ENCODE measurements at places on chromosomes 1 and 21.
A peak's percentile ranks its signal among the peaks of the same experiment; 100 is the strongest.

DNA sequence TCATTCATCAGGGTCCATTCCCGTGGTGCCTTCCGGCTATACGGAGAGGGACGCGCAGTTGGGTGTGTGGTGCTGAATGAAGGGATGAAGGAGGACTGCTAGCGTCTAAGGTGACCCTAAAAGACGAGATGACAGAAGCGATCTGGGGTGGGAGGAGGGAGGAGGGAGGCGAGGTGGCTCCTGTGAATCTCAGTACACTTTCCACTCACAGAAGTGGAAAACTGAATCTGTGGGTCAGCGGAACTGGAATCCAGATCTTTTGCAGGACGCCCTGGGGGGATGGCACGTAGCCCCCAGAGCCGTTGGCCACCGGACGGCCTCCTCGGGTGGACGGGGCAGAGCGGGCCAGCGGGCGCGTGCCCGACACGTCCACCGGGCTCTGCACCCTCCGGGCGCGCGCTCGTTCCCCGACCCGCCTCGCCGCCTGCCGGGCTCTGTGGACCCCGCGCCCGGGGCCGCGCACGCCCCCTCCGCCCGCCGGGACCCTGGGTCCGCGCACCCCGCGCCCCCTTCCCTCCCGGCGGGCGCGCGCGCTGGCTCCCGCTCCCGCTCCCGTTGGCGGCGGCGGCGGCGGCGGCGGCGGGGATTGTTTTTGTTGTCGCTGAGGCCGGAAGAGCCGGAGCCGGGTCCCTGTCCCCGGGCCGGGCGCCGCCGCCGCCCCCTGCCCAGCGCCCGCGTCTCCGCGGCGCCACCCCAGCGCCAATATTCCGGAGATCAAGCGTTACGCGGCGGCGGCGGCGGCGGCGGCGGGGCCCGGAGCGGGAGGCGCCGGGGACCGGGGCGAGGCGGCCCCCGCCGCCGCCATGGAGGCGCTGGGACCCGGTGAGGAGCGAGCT, at the start of gene AGO4:
Gene AGO4, plus strand, starts transcription at position 403 of the 836 bp plus-strand sequence. Its CDS starts 401 bp downstream, at position 804.
- DNase-seq: peak; percentile 75

DNA sequence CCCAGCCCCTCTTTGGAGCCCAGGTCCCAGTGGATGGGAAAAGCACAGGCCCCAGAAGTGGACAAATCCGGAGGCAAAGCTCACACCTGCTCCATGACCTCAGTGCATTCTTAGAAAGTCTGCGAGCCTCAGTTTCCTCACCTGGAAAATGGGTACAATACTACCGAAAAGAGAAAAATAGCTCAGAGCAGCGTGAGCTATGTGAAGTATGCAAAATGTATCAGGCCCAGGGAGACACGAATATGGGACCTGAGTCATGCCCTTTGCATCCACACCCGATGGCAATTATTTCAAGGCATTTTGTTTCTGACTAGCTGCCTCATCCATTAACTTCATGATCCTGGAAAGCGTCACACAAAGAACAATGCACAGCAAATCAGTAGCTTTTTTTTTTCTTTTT, 9.2 kb downstream of the ALDH4A1 start:
- DNase-seq: no peak

DNA sequence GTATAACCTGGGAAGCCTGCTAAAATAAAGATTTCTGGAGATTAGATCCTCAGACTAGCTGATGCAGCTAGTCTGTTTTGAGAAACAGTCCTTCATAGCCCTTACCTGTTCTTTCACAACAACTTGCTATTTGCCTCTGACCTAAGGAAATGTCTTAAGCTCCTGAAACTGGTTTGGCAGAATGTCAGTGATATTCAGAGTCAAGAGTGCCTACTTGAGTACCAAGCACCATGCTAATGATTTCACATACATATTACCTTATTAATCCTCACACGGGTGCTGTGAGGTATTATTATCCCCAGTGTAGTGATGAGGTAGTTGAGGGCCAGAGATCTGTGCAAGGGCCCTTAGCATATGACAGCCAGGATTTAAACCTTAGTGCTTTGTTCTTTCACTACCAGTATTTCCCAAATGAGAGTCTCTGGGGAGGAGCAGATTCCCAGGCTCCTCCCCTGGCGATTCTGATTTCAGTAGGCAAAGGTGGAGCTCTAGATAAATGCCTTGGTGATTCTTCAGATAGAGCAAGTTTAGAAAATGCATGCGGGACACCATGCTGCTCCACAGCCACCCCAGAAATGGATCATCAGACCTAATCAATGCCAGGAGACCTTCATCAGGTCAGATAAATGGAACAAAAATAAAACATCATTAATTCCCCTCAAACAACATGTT, 47.4 kb upstream of the WNT2B start:
- peak; percentile 35 for DNase-seq

DNA sequence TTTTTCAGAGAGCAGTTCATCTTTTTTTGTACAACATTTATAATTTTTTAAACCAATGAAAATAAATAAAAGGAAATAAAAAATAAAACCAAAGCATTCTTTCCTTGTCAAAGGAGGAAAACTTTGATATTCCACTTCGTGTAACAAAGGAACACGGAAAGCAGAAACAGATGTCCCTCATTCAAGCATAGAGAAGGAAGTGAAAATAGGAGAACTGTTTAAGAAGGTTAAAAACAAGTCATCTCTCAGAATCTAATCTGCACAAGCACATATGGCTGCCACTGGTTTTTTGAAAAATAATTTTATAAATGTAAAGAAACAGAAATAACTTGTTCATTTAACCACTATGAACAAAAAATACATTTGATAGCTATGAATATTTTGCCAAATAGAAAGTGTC, 35.9 kb upstream of the ZNF644 start:
- DNase-seq: no peak

- DNase-seq: peak; percentile 15
Observed at GRCh38 chr1:160837558-160838205, 25.0 kb downstream of the CD244 start.

DNA sequence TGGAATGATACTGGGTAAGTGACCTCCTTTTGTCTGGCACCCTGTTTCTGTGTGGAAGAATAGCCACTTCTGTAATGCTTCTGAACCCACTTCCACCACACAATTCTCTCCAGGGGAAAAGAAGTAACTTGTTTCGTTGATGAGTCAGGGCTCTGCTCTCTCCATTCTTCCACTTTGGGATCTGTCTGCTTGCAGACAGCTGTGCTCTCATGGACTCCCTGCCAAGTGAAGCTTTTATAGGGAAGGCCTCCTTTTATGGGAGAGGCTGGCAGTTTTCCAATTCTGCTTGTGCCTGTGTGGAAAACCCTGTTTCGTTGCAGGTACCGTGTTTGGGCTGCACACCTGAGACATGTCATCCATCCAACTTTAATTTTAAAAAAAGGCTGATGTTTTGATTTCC, 130.7 kb downstream of the GIPC2 start:
- peak; percentile 85 for DNase-seq

DNA sequence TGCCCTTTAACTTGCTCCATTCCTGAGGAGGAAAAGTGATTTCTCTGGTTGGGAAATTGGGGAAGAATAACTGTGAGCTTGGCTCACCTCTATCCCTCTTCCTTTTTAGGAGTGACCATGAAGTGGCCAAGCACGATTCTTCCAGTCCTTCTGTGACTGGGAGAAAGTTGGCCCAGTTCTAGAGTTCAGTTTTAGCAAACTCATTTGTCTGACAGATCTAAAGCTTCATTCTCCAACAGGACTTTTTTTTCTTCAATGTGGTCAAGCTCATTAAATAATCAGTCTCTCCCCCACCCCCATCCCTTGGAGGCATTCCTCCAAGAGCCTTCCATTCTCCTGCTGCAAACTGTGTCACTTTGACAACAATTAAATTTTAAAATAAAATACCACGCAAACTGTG, 6.4 kb upstream of the AGL start:
- DNase-seq: no peak

DNA sequence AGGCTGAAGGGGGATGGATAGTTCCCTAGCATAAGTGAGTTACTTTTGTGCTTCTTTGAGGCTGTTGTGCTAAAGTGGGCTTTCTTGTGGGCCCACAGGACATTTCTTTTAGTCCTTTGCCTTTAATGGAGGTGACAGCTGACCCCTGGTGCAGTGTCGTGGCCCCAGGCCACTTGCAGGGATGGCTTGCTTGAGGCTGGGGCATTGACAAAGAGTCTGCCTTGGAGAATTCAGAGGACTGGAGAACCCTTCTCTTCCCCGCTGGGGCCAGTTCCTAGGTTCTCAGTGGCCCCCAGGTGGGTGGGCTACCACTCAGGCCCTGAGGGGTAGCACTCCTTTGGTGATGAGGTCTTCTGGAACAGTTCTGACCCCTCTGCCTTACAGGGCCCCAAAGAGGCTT, 12.8 kb downstream of the ABCG1 start:
- no peak for DNase-seq

GRCh38 chr1:181985281-181985680, 76.2 kb downstream of the ZNF648 start:
- DNase-seq: no peak

- no peak for DNase-seq
Observed at GRCh38 chr1:74584185-74584584, 71.8 kb upstream of the LRRC53 start.

DNA sequence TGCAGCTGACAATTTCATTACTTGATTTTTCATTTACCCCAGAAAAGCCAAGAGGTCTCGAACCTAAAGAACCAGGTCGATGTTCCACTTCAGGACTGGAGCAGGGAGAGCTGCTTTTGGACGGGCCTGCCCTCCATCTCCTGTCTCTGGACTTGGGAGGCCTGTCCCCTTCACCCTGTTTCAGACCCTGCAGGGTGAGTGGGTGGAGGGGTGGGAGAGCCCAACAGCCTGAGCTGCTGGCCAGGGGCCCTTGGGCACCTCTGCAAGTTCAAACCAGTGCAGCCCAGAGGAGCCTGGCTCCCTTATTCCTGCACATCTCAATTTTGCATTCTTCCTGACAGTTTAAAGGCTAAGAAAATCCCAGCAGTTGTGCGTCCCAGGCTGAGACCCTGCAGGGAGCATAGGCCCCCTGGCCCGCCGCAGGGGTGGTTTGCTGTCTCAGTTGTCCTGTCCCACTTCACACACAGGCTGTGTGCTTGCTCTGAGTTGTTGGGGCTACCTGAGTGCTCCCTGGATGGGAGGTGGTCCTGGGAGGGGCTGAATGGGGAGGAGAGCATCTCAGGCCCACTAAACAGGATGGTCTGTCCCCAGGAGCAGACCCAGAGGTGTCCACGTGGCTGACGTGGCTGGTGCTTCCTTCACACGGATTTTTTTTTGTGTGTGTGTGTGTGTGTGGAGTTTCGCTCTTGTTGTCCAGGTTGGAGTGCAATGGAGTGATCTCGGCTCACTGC, 443.7 kb downstream of the PTPRU start:
- DNase-seq: no peak
